Skin of body (tissue), 3 donors: ENCODE measurements at places on chromosomes 11 and 22. TPM values are rescaled to one million over a fixed set of nuclear protein-coding genes. Genes with fewer than 3 reads are reported as not detected.

OR4D5 gene
- total RNA-seq = not detected

DGAT2 gene
- total RNA-seq = 79.3 TPM

GSTT2B gene
- total RNA-seq = 0.89 TPM

DNA sequence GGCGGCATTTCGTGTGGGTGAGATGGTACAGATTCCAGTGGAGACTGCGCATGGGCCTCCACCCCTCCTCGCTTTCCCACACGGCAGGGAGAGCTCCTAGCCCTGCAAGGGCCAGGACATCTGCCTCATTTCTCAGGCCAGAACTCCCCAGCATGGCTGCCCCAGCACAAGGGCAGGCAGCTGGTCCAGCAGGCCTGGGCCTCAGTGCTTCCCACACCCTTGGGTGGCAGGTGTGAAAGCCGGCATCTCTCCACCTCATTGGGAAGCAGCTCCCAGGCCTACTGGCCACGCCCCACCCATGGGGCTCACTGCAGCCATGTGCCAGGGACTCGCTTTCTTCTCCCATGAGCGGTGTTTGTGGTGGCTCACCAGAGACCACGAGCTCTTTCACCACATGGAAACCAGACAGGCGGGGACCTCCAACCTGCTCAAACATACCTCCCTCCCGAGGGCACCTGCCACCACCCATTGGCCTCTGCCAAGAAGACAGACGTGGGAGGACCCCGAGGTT is 79.1 kb downstream of the NAT10 start:
- DNase-seq = no peak

- DNase-seq = no peak
Observed at GRCh38 chr11:1516273-1517067, 29.9 kb upstream of the MOB2 start.

ADAMTS15 gene
- total RNA-seq = 20.0 TPM

DNA sequence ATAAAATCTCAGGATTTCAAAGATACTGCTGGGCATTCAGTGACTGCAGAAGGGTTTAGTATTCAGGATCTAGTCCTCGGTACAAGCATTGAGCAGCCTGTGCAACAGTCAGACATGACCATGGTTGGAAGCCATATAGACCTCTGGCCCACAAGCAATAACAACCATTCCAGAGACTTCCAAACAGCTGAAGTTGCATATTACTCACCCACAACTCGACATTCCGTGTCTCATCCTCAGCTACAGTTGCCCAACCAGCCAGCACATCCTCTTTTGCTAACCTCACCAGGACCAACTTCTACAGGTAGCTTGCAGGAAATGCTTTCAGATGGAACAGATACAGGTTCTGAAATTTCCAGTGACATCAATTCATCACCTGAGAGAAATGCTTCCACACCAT is 156.8 kb downstream of the C11orf91 start:
- no peak for DNase-seq

PTPMT1 gene
- total RNA-seq = 26.9 TPM

ANGPTL5 gene
- 0.39 TPM for total RNA-seq

DNA sequence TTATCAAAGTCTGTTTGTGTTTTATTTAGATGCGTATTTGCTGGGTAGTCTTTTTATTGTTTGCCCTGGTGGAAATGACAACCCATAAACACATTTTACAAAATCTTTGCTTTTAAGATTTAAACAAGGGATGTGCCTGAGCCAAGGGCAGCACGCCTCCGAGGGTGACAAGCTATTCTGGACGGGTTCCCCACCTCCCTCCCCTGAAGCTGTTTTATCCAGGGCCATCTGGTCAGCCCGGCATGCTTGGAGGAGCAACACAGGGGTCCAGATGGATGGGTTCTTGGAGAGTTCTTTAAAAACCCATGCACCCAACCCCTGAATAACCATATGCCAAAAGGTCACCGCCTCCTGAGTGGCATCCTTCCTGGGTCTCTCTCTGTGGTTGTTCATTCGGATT is 408.9 kb downstream of the OPCML start:
- DNase-seq = no peak

OR51E2 gene
- total RNA-seq = 0.10 TPM

- DNase-seq = no peak
Observed at GRCh38 chr11:77677138-77677537, 39.5 kb upstream of the CLNS1A start.

DNA sequence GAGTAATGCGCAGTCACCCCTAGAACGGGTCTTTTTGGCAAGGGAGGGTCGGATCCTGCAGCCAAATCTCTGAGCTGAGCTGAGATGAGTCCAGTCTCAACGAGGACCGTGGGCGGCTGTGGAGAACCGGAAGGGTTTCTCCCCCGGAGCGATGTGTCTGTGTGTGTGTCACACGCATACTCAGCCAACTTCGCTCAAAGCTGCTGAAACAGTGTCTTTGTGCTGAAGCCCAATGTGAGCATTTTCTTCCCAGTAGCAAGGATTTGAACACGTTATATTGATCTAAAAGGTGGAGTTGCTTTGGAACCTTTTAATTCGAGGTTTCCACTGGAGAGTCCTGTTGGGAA is 1.4 kb upstream of the CELSR1 start:
- DNase-seq = no peak

DNA sequence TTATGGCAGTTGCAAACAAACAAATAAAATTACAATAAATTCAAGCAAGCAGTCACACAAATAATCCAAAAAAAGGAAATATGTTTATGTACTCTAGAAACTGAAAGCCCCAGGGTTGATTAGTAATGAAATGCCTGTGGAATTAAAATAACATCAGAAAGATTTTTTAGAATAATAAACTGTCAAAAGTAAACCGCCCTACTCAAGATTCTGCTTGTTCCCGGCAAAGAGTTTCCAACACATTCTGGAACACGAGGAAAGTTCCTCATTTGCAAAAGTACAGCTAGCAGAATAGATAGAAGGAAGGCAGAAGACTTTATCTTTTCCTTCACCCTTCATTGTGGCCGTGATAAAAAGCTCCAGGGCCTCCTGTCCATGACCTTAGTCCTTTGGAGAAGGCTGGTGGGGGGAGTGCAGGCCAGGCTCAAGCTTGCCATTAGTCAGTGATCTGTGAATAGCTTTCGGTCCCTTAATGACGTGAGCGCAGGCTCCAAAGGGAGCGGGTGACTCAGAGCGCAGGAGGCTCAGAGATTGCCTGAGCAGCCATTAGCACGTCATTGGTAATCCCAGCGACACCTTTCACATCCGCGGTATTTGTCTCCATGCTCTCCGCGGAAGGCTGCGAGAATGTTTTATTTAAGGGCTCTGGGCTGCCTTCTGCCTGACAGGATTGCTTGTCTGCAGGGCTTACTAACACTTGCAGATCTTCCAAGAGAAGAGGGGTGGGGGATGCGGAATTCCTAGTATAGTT is 458.3 kb downstream of the METTL15 start:
- peak; percentile 38 for DNase-seq

DNA sequence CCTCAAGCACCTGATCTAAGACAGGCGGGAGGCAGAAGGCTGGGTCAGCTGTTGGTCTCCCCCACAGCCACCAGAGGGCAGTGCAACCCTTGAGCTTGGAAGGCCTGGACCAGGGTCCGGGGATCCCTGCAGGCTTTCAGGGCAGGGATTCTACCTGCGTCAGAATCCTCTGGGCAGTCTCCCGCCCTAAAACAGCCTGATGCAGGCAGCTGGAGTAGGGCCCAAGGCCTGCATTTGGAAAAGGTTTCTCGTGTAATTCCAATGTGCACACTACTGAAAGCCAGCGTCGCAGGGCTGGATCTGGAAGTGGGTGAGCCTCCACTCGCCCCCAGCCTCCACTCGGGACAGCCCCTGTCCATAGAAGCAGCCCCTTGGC is 31.8 kb downstream of the BID start:
- DNase-seq = no peak

OR52N4 gene
- not detected for total RNA-seq

OR52A1 gene
- not detected for total RNA-seq

DNA sequence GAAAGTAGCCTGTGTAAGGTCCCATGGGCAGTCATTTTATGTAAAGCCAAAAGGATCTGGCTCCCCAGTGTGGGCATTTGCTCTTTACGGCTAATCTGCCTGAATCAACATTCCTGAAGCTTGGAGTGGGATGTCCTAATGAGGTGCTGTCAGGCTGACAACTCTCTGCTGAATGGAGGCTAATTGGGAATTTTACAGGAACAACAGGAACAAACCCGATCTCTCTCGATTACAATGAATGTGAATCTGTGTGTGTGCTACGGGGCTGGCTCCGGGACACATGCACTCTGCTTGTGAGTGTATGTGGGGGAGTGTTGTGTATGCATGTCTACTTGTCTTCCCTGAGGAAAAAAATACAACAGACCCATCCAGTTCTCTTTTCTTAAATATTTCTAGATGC is 415.2 kb downstream of the TENM4 start:
- DNase-seq = no peak

GRCh38 chr11:76644591-76644990 is 26.0 kb downstream of the LRRC32 start:
- no peak for DNase-seq

GRCh38 chr11:491358-491757 is 15.7 kb downstream of the RNH1 start:
- DNase-seq = no peak

- DNase-seq = peak; percentile 72
Observed at GRCh38 chr11:120172054-120172911, 34.4 kb upstream of the TRIM29 start.

LIF gene
- 1.9 TPM for total RNA-seq

CASP5 gene
- 0.39 TPM for total RNA-seq

TNKS1BP1 gene
- total RNA-seq = 81.0 TPM

MPPED2 gene
- 9.0 TPM for total RNA-seq

DNA sequence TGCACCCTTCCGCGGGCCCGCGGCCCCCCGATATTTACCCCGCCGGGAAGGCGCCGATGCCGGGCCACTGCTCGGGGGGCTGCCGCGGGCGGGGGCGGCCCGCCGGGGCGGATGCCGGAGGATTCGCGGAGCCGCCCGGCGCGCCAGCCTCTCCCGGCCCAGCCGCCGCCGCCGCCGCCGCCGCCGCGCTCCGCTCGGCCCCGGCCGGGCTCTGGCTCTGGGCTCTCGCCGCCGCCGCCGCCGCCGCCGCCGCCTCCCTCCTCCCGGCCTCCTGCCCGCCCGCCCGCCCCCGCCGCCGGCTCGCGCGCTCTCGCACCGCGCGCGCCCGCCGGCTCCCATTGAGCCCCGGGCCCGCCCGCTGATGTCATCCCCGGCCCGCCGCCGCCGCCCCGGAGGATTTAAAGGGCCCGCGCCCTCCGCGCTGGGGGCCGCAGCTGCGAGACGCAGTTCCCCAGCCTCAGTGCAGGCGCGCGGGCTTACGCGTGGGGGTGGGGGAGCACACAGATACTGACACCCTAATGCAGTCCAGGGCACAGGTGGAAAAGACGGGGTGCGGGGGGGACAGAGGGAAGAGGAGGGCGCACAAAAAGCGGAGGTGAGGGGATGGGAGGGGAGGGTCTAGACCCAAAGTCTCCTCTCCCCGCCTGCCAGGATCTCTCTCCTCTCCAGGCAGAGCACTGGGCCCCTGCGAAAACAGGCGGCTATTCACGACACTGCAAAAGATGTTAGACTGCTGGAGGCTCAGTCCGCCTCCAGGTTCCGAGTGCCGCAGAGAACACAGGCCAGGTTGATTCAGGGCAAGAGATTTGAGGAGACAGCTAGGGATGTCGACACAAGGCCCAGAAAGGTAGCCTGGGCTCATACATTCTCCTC is at the start of gene CSNK1E:
TSS of gene CSNK1E (minus strand) at position 312 of the 873 bp plus-strand sequence. CDS start 3,276 bp downstream, outside the sequence.
- no peak for DNase-seq

GRCh38 chr11:57133366-57134038 is 48.3 kb upstream of the LRRC55 start:
- no peak for DNase-seq

GRCh38 chr22:36369004-36369921 is 18.5 kb downstream of the MYH9 start:
- DNase-seq = no peak
